Spinal cord (tissue), 10 donors: ENCODE measurements at places on chromosomes 6 and 20. TPM values are rescaled to one million over a fixed set of nuclear protein-coding genes. Genes with fewer than 3 reads are reported as not detected.

The SOBP gene
- 24.0 TPM for total RNA-seq

The TCF21 gene
- not detected for total RNA-seq

The FAM229B gene
- 102 TPM for total RNA-seq

The PACRG gene
- total RNA-seq, result 9.5 TPM

The HLA-DOA gene
- 5.8 TPM for total RNA-seq

The FOXP4 gene
- total RNA-seq, result 9.0 TPM

The COX4I2 gene
- 5.4 TPM for total RNA-seq

The RBPJL gene
- total RNA-seq, result 0.20 TPM

The CNR1 gene
- 25.6 TPM for total RNA-seq

The MCCD1 gene
- not detected for total RNA-seq

The C6orf118 gene
- 6.0 TPM for total RNA-seq

The GPX5 gene
- not detected for total RNA-seq

GRCh38 chr6:29647927-29648642 is 8.8 kb upstream of the MOG start:
- no peaks in the 10 kb centered on the region for H3K36me3 ChIP-seq
- no peak overlapping the region for H3K4me3 ChIP-seq
- peak; percentile 56 for DNase-seq
- H3K27me3 ChIP-seq, result no peaks in the 10 kb centered on the region
- no peak overlapping the region for H3K27ac ChIP-seq

- H3K36me3 ChIP-seq, result no peaks in the 10 kb centered on the region
- no peaks in the 10 kb centered on the region for H3K4me1 ChIP-seq
- DNase-seq, result no peak
- no peaks in the 10 kb centered on the region for H3K27me3 ChIP-seq
Observed at GRCh38 chr6:74912234-74912633, 293.6 kb downstream of the COL12A1 start.

DNA sequence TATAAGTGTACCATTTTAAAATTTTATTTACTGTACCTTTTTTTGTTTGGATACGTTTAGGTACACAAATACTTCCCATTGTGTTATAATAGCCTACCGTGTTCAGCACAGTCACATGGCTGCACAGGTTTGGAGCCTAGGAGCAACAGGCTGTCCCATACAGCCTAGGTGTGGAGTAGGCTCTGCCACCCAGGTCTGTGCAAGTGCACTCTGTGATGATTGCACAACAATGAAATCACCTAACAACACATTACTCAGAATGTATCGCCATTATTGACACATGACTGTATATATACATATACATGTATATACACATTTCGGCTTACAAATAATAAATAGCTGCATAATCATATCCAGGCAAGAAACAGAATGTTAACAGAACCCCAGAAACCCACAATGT is 15.4 kb downstream of the SERAC1 start:
- no peak overlapping the region for H3K27ac ChIP-seq
- no peak overlapping the region for H3K4me3 ChIP-seq

GRCh38 chr6:53476964-53477363 is 67.9 kb downstream of the GCLC start:
- H3K27ac ChIP-seq, result no peak overlapping the region
- H3K36me3 ChIP-seq, result no peaks in the 10 kb centered on the region
- H3K4me1 ChIP-seq, result no peaks in the 10 kb centered on the region
- H3K27me3 ChIP-seq, result no peaks in the 10 kb centered on the region

DNA sequence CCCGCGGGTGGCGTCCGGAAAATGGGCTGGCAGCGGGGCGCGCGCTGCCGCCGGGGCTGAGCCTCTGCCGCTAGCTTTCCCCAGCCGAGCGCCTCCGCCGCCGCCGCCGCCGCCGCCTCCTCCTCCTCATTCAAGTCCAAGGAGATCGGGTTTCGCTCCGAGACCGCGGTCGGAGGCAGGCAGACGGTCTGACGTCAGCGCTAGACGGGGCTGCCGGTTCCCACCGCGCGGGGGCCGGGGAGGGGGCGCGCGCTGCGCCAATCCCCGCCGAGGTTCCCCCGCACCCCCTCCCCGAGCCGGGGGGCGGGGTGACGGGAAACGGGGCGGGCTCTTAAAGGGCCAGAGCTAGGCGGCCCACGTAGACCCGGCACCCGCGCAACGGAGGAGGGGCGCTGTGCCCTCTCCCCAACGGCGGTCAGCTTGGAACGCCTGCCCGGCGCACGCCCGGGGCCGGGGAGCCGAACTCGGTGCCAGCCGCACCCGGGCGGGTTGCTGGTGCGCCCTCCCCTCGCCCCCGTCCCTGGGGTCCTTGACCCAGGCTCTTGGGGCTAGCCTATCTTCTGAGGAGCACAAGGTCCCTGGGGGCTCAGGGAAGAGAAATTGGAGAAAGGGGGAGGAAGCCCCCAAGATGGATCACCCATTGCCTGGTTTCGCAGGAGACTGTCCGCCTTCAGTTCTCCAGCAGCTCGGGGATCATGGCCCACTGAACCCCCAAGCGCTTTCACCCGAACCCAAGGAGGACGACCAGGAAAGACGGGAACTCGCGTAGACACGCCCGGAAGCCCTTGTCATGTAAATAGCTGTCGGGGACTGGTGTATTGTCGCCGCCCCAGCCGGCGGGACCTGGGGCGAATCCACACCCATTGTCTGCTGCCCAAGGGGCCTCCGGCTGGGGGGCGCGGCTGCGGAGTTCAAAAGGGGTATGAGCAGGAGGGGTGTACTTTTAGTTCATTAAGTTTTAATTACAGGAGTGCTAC is at the start of gene PMEPA1:
TSS of gene PMEPA1 (minus strand) at position 193 of the 977 bp plus-strand sequence. CDS start 433 bp downstream, outside the sequence.
- peak within 1 kb of the TSS; percentile 76 for H3K27ac ChIP-seq
- DNase-seq, result peak; percentile 87
- peaks cover 85% of the 10 kb centered on the region for H3K4me1 ChIP-seq
- H3K36me3 ChIP-seq, result no peaks in the 10 kb centered on the region

GRCh38 chr6:76247527-76247926 is 175.1 kb upstream of the IMPG1 start:
- H3K4me3 ChIP-seq, result no peak overlapping the region
- H3K4me1 ChIP-seq, result no peaks in the 10 kb centered on the region
- no peak for DNase-seq
- H3K27ac ChIP-seq, result no peak overlapping the region

- H3K27ac ChIP-seq, result peak overlapping the region; percentile 18
- H3K27me3 ChIP-seq, result no peaks in the 10 kb centered on the region
- no peaks in the 10 kb centered on the region for H3K36me3 ChIP-seq
- no peak for DNase-seq
- H3K4me3 ChIP-seq, result no peak overlapping the region
- peaks cover 19% of the 10 kb centered on the region for H3K4me1 ChIP-seq
Observed at GRCh38 chr6:4606821-4607704, 169.1 kb upstream of the CDYL start.

- H3K4me1 ChIP-seq, result no peaks in the 10 kb centered on the region
- H3K27ac ChIP-seq, result no peak overlapping the region
- H3K4me3 ChIP-seq, result no peak overlapping the region
- no peak for DNase-seq
- H3K36me3 ChIP-seq, result peaks cover 12% of the 10 kb centered on the region
Observed at GRCh38 chr6:37638414-37639341, 59.0 kb downstream of the MDGA1 start.

- DNase-seq, result no peak
- H3K27me3 ChIP-seq, result no peaks in the 10 kb centered on the region
- no peak overlapping the region for H3K27ac ChIP-seq
- peaks cover 6% of the 10 kb centered on the region for H3K4me1 ChIP-seq
- H3K4me3 ChIP-seq, result no peak overlapping the region
- H3K36me3 ChIP-seq, result peaks cover 28% of the 10 kb centered on the region
Observed at GRCh38 chr6:157946865-157947532, 34.7 kb upstream of the SYNJ2 start.

GRCh38 chr6:39907871-39908575 is 26.2 kb downstream of the MOCS1 start:
- no peak overlapping the region for H3K4me3 ChIP-seq
- no peaks in the 10 kb centered on the region for H3K27me3 ChIP-seq
- DNase-seq, result no peak
- H3K27ac ChIP-seq, result no peak overlapping the region

DNA sequence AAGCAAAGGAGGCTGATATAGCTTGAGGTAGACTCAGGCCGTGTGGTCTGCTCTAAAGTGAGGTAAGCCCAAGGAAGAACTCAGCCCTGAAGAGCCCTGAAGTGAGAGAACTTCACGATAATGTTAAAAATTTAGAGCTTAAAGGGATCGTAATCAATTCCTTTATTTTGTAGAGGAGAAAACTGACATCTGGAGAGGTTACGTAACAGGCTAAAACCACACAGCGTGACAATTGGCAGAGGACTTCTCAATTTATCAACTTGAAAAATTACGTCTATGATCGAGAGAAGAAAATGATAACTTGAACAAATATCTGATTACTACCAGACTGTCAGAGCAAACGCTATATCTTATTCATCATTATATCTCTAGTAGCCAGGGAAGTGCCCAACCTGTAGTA is 121.8 kb upstream of the FOXO3 start:
- H3K27ac ChIP-seq, result no peak overlapping the region
- no peaks in the 10 kb centered on the region for H3K27me3 ChIP-seq
- H3K4me1 ChIP-seq, result no peaks in the 10 kb centered on the region
- H3K4me3 ChIP-seq, result no peak overlapping the region
- no peak for DNase-seq

DNA sequence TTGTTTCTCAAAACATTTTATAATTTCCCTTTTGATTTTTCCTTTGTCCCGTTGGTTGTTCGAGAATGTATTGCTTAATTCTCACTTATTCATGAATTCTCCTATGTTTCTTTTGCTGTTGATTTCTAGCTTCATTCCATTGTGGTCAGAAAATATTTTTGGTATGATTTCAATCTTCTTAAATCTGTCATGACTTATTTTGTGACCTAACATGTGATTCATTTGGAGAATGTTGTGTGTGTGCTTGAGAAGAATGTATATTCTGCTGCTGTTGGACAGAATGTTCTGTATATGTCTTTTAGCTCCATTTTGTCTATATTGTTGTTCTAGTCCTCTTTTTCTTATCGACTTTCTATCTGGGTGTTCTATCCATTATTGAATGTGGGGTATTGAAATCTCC is 286.2 kb upstream of the RNF217 start:
- H3K27ac ChIP-seq, result no peak overlapping the region
- H3K4me3 ChIP-seq, result no peak overlapping the region
- DNase-seq, result no peak
- H3K4me1 ChIP-seq, result no peaks in the 10 kb centered on the region
- H3K27me3 ChIP-seq, result no peaks in the 10 kb centered on the region

GRCh38 chr6:157800420-157801237 is 22.4 kb upstream of the SNX9 start:
- H3K36me3 ChIP-seq, result no peaks in the 10 kb centered on the region
- H3K4me1 ChIP-seq, result no peaks in the 10 kb centered on the region
- H3K27ac ChIP-seq, result no peak overlapping the region

DNA sequence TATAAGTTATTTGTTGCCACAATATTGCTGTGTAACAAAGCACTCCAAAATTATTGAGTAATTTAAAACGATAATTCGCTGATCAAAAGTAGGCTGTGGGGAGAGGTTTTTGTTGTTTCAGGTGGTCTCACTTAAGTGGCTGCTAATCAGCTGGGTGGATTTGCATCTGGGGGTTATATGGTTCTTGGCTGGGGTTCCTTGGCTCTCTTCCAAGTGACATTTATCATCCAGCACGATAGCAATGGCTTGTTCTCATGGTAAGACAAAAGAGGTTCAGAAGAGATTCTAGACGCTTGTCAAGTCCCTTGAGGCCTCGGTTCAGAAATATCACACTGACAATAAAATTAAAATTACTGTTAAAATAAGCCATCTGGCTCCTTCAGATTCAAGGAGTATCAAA is 1648.8 kb downstream of the GRIK2 start:
- H3K27ac ChIP-seq, result no peak overlapping the region
- H3K36me3 ChIP-seq, result no peaks in the 10 kb centered on the region
- no peaks in the 10 kb centered on the region for H3K27me3 ChIP-seq
- peak; percentile 32 for DNase-seq

DNA sequence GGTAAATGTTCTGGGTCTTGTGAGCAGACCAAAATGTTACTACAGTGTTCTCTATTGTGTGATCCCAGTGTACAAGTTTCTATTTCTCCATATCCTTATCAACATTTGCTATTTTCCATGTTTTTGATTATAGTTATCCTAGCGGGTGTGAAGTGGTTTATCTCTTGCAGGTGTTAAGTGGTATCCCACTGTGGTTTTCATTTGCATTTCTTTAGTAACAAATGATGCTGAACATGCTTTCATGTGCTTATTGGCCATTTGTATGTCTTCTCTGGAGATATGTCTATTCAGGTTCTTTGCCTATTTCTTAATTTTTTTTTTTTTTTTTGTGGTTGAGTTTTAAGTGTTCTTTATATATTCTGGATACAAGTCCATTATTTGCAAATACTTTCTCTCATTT is 35.5 kb downstream of the NSFL1C start:
- no peaks in the 10 kb centered on the region for H3K36me3 ChIP-seq
- H3K27me3 ChIP-seq, result no peaks in the 10 kb centered on the region
- no peak overlapping the region for H3K27ac ChIP-seq
- DNase-seq, result peak; percentile 37
- peaks cover 9% of the 10 kb centered on the region for H3K4me1 ChIP-seq

DNA sequence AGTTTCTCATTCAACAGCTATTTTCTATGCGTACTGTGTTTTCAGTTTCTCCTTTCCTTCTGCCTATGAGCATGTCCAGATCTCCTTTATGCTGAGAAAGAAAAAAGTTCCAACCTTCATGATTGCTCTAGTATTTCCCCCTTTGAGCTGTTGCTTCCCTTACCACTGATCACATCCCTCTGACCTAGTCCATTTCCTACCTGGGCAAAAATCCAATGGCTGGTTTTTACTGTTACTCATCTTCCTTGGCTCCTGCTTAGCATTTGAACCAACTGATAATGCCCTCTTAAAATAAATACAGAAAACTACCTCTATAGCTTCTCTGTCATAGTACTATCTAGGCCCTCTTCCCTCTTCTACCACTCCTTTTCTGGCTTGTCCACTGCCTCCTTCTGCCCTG is 6.0 kb downstream of the RFX6 start:
- no peak overlapping the region for H3K27ac ChIP-seq
- H3K27me3 ChIP-seq, result peaks cover under 1% of the 10 kb centered on the region
- DNase-seq, result no peak
- no peaks in the 10 kb centered on the region for H3K4me1 ChIP-seq
